ENCODE measurements at places on chromosomes 1 and 21.

- no peak for DNase-seq
Measured at GRCh38 chr21:14866859-14867765, 197.7 kb downstream of the NRIP1 start.

DNA sequence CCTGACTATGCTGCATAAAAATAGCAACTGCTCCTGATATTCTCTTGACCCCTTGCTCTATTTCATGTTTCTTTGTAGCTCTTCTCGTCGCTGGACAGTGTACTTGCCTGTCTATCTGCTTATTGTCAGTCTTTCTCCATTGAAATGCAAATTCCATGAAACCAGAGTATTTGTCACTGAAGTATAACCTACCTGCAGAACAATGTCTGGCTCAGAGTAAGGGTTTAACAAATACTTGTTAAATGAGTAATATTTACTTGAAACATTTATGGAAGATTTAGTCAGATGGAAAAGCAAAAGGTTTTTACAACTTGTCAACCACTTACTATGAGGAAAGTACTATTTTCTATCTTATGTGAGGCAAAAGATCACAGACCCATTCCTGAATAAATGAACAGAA lies 19.9 kb upstream of the ERICH3 start:
- DNase-seq = no peak

- DNase-seq = no peak
Measured at GRCh38 chr1:159826441-159827101, at the start of gene SLAMF8. Gene SLAMF8, plus strand, starts transcription at chr1:159826873. Its CDS starts 26 bp downstream, at chr1:159826899.

DNA sequence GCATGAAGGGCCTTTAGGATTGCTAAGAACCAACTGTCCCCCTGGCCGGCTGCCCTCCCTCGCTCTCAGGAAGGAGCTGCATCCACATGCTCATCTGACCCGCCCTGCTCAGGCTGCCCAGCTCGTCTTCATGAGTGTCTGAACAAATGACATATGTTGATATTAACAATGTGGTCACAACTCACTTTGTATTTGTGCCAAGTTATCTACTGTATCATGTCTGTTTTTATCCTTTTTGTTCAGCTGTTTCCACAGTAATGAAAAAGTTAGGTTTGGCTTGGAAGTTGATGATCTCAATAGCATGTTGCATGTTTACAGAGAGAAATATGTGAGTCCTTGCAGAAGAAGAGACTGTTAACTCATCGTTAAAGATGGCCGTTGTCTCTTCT lies 75.1 kb downstream of the PHTF1 start:
- DNase-seq = peak; percentile 26

- no peak for DNase-seq
Measured at GRCh38 chr1:245128381-245129101, 26.2 kb upstream of the KIF26B start.

DNA sequence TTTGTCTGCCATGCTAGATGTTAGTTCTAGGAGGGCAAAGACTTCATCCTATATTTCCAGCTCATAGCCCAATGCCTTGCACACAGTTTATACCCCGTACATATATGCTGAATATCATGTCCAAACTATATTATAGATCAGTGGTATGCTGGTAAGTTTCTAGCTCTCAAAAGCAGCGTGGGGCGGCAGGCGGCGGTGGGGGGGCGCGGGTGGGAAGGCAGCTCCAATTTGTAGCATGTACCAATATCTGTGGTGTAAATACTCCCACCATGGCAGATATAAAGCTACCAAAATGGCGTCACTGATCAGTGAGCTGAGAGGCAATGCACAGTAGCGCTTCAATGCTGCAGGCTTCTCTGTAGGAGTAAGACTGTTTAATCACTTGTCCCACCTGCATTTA lies 77.1 kb downstream of the PATJ start:
- DNase-seq = no peak

- no peak for DNase-seq
Measured at GRCh38 chr1:203867802-203868201, 6.4 kb downstream of the SNRPE start.

GRCh38 chr1:151165281-151165737 lies 393 bp downstream of the LYSMD1 start:
- no peak for DNase-seq

DNA sequence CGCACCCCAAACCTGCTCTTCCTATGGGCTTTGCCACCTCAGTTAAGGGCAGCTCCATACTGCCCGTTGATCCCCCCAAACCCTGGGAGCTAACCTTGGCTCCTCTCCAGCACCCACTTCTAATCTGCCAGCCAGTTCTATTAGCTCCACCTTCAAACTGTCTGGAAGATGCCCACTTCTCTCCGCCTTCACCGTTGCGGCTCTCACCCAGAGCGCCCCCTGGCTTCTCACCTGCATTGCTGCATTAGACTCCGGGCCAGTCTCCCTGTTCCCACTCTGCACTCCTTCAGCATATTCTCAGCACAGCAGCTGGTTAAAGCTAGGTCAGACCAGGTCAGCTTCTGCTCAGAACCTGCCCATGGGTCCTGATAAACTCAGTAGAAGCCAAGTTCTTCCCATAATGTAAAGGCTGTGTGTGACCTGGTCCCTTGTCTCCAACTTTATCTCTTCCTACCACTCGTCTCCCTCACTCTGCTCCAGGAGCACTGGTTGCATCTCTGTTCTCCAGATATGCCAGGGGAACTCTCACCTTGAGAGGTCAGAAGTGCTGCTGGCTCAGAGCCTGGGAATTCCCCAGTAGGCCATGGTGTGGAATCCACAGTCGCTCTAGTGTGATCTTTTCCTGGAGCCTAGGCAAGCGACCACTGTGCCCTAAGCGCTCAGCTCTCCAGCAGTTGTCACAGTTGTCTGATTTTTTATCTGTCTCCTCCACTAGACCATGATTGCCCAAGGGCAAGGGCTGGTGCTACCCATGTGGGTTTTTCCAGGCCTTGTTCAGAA lies 150.3 kb downstream of the HMGB4 start:
- DNase-seq = no peak

DNA sequence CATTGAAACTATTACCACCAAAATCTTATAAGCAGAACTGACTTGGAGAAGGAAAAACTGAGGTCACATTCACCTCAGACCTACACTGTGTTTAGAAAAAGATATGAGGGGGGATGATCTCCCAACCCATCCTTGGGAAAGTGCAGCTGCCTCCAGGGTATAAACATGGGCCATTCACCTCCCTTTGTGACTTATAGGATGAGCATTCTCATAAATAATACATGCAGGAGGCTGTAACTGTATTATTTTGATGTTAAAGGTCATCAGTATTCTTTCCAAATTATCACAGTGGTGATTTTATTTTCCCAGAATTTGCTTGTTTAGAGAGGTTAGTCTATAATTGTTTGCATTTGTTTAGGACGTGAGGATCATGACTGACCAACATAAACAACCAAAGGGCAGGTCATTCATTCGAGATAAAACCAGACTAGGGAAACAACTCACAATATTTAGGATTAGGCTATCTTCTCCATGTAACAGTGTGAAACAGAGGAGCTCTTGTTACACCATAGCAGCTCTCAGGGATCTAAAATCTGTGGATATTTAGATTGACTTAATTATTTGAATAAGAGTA lies 109.2 kb upstream of the NR5A2 start:
- no peak for DNase-seq

- DNase-seq = no peak
Measured at GRCh38 chr1:213014642-213015041, 1.0 kb downstream of the ANGEL2 start.

GRCh38 chr1:42462828-42463763 lies at the start of gene CCDC30:
Gene CCDC30, plus strand, starts transcription at chr1:42463286. Its CDS starts 17,266 bp downstream, at chr1:42480552.
- DNase-seq = peak; percentile 98

- DNase-seq = no peak
Measured at GRCh38 chr1:201351617-201352016, 25.9 kb downstream of the TNNT2 start.

DNA sequence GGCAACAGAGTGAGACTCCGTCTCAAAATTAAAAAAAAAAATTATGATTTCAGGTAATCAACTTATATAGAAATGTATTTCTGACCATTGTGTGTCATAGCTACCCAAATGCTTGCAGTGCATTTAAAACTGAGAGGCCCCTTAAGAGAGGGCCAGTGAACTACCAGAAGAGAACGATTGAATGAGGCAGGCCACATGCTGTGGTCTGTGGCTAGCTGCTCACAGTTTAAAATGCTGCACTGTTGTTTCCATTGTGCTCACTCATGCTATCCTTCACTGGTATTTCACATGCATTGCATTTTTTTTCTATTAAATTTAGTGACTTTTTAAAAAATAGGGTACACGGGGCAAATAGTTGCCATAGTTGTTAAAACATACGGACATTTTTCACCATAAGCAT lies 26.0 kb downstream of the CHML start:
- no peak for DNase-seq

- no peak for DNase-seq
Measured at GRCh38 chr1:223180731-223181321, 37.8 kb upstream of the TLR5 start.

DNA sequence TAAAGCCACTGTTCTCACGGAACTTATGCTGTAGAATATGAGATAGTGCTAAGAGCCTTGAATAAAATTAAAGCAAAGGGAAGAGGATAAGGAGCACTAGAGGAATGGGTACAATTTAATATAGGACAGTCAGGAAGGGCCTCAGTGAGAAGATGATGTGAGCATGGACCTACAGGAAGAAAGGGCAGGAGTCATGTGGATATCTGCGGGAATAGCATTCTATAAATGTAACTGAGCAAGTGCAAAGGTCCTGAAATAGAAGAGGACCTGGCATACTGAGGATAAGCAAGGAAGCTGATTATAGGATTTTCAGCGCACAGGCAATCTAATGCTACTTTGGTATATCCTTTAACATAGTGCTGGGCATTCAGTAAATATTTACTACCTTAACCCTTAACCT lies 12.6 kb upstream of the BCAS2 start:
- no peak for DNase-seq

GRCh38 chr1:11037740-11038182 lies 9.3 kb downstream of the MASP2 start:
- no peak for DNase-seq

DNA sequence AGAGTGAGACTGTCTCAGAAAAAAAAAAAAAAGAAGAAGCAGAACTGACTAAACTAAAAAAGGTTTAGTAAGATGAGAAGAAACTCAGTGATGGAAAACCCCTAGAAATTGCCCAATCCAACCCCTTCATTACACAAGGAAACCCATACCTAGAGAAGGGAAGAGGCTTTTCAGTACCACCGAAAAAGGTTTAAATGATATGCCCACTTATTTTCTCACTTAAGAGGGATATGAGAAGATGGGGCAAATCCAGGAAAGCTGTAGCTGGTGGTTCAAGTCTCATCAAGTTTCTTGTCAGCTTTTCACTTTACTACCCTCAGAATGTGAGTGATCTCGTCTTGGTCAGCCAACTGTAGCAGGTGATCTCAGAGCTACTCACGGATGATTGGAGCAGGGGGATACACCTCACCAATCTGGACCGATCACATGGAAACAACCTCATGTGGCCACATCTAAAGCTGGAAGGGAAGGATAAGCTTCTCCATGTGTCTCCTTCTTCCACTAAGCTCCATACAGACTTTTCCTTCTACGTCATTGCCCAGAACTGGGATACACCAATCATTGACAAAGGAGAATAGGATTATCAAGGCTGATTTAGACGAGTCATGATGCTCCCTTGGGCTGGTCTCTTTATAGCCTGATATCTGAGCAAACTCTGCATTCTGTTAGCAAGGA lies 126.7 kb upstream of the POU3F1 start:
- DNase-seq = no peak

GRCh38 chr1:55374216-55374615 lies 159.1 kb upstream of the USP24 start:
- no peak for DNase-seq

DNA sequence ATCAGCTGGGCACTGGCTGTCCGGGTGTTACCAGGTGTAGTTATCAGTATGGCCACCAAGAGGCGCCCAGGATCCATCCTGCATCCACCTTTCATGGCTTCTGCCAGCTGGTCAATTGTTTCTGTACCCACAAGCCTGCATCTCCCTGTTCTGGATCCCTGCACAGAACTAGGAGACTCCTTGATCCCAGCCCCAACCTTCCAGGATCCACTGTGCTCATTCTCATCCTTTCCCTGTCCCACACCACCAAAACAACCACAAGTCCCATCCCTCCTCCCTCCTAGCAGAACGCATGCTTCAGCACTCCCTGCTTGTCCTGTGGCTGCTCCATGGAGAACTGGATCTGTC lies 27.2 kb upstream of the FOXE3 start:
- peak; percentile 47 for DNase-seq

- DNase-seq = no peak
Measured at GRCh38 chr1:6244401-6245049, 546 bp downstream of the HES3 start.
